ENCODE measurements at places on chromosomes 2 and 18.

- DNase-seq: no peak
These were observed 155.5 kb downstream of the MYT1L start for GRCh38 chr2:2175381-2176090.

DNA sequence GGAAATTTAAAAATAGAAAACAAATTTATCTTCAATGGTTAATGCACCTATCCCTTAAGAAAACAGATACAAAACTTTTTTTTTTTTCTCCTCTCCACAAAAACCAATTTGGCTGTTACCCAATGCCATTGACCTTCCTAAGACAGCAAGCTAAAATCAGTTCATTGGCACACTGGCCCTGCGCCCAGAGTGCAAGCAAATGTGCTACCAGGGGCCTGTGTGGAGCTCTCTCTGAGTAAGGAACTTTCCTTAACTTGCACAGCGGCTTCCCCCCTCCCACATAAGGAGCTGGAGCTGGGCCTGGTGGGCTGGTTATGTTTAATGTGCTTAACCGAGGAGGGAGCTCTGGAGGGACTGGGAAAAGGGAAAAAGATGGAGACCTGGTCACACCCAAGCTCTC is 17.6 kb upstream of the POU3F3 start:
- DNase-seq: no peak

DNA sequence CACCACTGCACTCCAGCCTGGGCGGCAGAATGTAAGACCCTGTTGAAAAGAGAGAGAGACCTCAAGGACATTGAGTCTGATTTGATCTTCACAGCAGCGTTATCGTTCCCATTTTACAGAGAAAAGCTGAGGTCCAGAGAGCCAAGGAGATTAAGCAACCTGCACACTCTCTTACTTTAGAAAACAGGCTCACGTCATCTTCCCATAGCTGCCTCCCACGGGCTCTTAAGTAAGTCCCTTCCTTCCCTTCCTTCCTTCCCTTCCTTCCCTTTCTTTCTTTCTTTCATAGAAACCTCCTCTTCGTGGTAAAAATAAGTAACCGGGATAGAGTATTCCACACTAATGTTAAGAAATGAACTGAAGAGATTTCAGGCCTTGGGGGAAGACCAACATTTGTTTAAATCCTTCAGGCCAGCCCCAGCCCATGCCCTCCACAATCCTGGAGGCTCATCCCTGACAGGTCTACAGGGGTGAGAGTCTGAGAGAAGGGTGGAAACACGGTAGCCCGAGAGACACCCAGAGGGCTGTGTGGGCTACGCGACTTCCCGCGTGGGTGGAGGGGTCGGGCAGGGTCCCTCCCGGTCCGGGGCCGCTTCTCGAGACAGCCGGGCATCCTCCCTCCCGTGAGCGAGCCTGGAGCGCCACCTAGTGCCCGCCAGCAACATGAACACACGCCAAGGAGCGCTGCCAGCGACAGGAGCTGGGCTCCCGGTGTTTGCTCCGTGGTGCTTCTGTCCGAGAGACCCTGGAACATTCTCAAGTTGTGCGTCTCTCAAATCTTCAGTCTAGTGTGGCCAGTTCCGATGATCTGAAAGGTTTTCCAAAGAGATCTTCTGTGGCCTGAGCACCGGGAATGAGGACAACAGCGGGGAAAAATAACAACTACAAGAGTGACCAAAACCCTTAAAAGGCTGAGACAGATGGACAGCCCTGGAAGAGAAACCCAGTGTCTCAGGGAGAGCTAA is 160.3 kb downstream of the INO80D start:
- peak; percentile 65 for DNase-seq

DNA sequence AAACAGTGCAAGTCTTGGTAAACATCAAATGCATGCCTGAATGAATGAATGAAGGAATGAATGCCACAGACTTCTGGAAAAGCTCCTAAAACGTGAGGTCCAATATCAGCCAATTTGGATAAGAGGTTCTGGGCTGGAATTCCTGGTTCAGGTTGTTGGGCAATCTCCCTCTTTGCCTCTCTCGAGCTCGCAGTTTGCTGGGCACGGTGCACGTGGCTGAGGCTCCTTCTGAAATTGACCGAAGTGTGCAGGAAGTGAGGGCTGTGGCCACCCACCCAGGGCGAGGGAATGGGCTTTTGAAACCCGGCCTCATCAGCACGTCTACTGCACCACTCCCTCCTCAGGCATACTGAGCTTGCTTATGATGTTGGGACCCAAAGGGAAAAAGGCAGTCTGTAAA is 288.8 kb upstream of the HS6ST1 start:
- DNase-seq: no peak

- no peak for DNase-seq
These were observed 84.0 kb downstream of the ZBTB7C start for GRCh38 chr18:48325115-48325665.

DNA sequence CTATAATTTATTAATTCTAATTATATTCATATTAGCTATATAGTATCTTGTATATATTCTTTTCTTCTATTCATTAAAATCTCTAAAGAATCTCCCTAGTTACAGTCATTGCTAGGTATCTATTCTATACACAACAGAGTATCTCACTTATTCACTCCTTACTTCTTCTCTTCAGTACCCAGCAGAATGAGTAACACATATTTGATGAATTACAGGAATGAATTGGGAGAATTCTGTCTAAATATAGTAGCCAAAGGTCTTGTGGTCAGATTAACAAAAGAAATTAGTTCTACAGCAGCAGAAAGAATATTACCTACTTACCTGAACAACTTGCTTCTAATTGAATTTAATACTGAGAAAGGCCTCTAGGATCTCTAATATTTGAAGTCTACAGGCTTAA is 758.0 kb upstream of the ZEB2 start:
- DNase-seq: no peak

GRCh38 chr2:224085246-224085645 is 46.2 kb upstream of the SERPINE2 start:
- DNase-seq: no peak

DNA sequence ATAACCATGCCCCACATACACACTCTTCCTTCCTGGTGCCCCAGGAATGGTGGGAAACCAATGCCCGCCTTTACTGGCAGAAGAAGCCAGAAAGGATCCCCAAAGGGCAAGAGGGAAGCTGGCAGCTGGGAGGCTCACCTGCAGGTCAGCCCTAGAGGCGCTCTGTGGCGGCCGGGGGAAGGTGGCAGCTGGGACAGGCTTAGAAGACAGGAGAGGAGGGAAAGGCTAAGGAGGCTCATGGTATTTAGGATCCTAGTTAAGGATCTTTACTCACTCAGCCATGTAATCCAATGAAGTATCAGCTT is 23.8 kb downstream of the ADRA2B start:
- DNase-seq: peak; percentile 59

DNA sequence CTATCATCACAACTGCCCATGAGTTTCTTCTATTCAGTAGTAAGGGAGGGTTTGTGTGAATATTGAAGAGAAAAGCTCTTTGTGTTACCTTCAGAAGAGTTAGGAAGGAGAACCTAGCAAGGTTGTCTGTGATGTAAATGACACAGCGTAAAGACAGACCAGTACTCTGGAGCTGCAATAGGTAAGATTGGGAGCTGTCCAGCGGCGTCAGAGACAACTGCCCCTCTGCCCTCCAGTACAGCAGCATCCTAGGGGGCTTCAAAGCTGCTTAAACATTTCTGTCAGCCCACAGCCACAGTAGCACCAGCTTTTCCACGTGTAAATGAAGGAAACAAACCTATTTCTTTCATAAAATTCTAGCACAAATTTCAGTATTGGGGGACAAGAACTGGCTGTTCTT is 34.5 kb downstream of the NYAP2 start:
- no peak for DNase-seq

GRCh38 chr2:164696634-164697033 is 75.4 kb upstream of the GRB14 start:
- no peak for DNase-seq

DNA sequence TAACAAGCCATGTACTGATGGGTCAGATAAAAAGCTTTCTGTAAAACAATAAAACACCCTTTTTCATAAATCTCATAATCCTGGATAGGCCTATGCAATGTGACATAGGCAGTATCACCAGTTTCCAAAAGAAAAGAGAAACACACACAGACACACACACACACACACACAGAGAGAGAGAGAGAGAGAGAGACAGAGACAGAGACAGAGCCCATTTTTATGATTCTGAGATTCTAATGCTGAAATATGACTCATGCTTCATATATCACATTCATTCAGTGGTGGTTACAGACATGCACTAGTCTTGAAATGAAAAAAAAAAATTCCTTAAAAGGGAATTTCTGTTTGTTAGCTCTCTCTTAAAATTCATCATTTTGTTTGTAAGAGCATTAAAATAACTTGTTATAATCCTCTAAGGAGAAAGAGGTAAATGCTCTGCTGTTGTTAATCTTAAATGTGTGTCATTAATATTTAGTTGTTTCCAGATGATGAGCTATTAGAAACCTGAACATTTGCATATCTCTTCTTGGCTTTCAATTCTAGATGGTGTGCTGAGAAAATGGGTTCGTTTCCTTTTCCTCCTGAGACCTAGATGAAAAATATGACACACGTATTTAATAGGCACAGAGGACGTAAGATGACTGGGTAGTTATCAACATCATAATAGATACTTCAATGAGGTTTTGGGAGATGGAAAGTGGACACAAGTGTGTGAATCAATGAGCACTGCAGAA is 1598.7 kb upstream of the ACVR2A start:
- DNase-seq: no peak

- no peak for DNase-seq
These were observed 53.6 kb downstream of the GALNT1 start for GRCh38 chr18:35635170-35635569.

GRCh38 chr2:86417961-86418360 is 23.2 kb upstream of the KDM3A start:
- DNase-seq: no peak

DNA sequence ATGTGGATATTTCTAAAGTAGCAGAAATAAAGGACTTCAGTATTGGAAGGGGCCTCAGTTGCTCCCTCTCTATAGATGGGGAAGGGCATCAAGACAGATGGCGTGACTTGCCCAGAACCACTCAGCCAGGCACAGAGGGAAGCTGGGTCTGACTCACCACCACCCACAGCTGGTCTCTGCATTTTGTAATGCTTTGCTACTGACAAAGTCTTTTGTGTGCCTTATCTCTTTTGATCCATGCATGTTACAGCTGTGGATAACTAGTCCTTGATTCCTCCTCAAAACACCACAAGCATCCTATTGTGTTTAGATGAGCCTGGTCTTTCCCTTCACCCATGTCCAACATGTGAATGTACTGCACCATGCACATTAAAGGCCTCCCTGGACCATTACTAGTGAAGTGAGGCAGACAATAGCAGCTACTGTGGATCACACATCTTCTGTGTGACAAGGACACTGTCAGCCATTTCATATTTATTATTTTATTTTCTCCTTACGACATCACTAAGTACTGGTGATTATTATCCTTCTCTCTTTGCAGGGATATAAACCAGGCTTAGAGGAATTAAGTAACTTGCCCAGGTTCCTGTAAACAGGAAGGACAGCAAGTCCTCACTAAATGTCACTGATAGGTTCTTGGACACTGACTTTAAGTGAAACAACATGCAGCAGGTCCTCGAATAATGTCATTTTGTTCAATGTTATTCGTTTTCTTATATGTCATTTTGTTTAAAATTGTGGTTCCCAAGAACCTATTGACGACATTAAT is 29.6 kb upstream of the IL37 start:
- peak; percentile 51 for DNase-seq

- DNase-seq: no peak
These were observed 65.3 kb upstream of the CCDC85A start for GRCh38 chr2:56118474-56118873.

Data from posterior cingulate gyrus (tissue), 11 donors.